Stimulated activated CD4-positive, alpha-beta T cell treated with anti-CD3 and anti-CD28 coated beads, Interleukin-15, amount 100 ng/mL, for 1 hour (primary cell): ENCODE measurements at places on chromosomes 5 and 9.

- no peak for DNase-seq
These were observed 419.6 kb downstream of the KDM4C start for GRCh38 chr9:7177383-7177782.

DNA sequence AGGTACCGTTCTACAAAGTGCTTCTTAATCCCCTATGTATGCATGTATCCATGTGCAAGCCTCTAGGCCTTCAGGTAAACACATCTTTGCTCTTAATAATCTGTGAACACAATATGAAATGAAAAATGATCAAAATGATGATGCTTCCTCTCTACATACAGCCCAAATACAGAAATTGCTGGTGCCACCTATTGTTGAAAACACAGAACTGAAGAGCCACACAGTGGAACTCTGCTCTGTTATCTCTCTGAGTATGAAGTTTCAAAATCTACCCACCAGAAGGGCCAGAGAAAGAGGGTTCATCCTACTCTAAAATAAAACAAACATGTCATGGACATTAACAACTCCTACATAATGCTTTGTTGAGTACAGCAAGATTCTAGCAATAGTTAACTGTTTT is 71.3 kb downstream of the GLIS3 start:
- DNase-seq: no peak

- DNase-seq: peak; percentile 19
These were observed 31.4 kb upstream of the BRD3 start for GRCh38 chr9:134099123-134099761.

DNA sequence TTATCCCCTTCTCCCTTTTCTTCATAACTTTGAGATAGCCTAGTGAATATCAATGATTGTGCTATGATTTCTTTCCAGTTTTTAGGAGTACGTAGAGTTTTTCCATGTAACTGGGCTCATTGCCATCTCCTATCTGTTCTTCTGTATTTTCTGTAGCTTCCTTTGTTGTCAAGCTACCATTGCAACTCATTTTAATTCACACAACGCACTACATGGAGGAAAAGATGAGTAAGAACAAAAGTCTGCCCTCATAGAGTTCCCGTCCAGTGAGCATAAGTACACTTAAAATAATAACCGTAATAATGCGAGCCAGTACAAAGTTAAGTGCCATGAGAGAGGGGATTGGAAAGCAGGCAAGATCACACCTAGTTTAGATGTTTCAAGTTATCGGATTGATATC is 177.7 kb downstream of the PAM start:
- no peak for DNase-seq

GRCh38 chr5:32307769-32308194 is 5.0 kb downstream of the MTMR12 start:
- no peak for DNase-seq

DNA sequence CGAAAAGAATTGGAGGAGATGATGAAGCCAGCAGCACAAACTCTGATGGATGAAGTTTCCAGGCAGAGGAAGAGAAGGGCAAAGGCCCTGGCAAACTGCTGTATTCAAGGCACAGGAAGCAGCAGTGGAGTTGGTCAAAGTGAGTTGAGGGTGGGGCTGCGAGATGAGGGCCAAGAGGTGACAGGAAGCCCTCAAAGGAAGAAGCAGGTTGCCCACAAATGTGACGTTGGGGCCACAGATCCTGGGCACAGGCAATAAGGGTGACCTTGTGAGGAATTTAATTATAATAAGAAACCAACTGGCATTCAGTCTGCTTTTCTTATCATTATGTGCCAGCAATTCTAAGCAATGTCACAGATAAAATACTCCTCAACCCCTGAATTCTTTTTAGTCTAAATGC is 261.8 kb downstream of the CTNND2 start:
- DNase-seq: no peak

GRCh38 chr5:151110992-151111391 is 30.2 kb upstream of the TNIP1 start:
- DNase-seq: no peak

GRCh38 chr9:21711504-21711903 is 90.9 kb upstream of the MTAP start:
- no peak for DNase-seq

GRCh38 chr9:81410201-81410600 is 279.1 kb downstream of the TLE1 start:
- no peak for DNase-seq

DNA sequence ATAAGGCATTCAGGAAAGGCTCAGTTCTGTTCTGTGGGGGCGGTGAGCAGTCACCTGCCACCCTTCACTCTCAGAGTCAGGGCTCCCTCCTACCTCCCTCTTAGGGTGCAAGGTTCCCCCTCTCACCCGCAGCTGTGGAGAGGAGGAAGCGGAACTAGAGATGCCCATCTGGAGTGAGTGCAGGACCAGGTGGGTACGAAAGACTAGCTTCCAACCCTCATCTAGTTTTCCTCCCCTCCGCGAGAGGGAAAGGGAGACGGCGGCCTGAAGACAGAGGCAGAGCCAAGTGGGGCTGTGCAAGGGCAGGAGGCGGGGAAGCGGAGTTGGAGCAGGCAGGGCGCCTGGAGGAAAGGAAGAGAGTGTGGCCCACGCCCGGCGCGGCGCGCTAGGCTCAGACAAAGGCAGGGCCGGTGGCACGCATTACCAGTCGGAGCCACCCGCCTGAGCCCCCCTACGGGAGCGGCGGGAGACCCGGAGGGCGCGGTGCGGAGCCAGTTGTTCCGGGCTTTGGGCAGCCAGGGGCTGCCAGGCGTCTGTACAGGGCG is 7.3 kb downstream of the PRR7 start:
- no peak for DNase-seq

- DNase-seq: no peak
These were observed 1853.3 kb downstream of the EFNA5 start for GRCh38 chr5:105817416-105817815.

DNA sequence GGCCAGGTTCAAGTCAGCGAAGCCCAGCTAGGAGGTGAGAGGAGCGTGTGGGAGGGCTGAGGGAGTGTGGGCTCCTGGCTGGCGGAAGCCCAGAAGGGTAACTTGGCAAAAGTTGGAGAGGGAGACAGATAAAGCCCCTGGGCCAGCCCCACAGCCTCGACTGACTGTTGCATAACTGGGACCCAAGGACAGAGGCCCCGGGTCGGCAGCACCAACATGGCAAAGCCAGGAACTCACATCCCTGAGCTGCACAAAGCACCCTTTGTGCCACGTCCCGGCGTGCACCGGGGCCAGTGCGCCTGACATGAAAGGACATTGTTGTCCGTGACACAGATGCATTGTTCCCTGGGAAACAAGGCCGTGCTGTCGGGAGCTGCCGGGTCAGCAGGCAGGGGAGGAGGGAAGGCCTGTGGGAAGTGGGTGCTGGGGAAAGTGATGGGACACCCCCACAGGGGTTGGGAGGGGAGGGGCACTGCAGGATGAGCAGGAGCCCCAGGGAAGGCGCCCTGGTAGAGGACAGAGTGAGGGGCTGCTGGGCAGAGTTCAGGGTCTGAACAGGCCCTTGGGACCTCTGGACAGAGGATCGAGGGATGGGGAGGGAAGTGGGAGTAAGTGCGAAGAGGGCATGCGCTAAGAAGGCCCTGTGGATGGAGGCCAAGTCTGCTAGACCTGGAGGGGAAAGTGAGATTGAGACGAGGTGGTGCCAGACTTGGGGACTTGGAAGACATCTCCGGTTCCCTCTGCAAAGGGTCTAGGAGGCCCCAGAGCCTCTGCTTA is 13.0 kb upstream of the DPM2 start:
- DNase-seq: no peak

DNA sequence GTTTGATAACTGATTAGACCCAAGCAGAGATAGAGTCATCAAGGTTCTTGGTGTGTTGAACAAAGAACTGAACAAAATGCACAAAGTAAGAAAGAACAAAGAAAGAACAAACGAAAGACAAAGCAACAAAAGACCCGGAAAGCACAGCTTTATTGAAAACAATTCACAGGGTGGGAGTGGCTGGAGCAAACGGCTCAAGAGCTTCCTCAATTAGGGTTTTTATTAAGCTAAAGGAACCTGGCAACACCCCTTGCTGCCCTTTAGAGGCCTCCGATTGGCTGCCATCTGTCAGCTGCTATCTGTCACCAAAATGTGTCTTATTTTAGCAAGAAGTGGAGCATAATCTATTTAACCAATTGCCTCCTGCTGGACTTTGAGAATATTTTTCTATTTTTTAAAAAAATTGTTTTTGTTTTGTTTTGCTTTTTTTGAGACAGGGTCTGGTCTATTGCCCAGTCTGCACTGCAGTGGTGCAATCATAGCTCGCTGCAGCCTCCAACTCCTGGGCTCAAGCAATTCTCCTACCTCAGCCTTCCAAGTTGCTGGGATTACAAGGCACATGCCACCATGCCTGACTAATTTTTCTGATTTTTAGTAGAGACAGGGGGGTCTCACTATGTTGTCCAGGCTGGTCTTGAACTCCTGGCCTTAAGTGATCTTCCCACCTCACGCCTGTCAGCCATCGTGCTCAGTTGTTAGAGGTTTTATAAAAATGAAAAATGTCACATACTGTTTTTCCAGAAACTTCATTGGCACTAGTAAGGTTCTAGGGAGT is 7.7 kb upstream of the ABO start:
- no peak for DNase-seq

GRCh38 chr9:114694719-114695269 is 12.8 kb upstream of the TEX48 start:
- DNase-seq: no peak

GRCh38 chr5:72845889-72846288 is 29.4 kb downstream of the TNPO1 start:
- no peak for DNase-seq

DNA sequence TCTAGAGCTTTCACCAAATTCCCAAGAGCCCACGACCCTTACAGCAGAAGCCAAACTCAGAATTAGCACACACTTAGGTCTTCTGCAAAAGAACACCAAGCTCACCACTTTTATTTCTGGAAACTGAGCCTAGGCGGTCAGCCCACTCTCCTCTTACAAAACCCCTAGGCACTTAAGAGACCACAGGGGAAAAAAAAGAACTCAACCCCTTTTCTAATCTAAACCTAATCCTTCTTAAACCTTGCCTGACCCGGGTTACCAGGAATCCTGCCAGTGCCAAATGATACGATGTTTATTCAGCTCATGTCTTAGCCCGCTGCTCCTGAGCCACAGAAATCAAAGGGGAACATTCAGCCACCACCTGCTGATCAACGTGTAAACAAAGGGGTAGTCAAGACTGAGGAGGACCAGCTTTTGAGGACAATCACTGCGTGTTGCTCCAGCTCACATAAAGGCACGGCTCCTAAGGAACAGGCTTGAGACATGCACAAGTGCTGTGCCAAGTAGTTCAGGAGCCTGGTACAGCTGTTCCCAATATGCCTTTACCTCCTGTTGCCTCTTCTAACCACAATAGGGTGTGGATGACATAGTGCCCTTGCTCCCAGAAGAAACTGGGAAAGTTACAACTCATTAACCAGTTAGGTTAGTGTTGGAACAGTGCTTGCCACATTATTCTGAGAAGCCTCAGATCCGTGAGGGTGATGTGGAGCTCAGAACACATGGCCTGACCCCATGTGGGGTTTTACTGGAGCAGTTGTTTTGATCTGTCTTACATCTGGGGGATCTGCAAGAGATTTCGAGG is 49.3 kb downstream of the ZFAND5 start:
- no peak for DNase-seq

DNA sequence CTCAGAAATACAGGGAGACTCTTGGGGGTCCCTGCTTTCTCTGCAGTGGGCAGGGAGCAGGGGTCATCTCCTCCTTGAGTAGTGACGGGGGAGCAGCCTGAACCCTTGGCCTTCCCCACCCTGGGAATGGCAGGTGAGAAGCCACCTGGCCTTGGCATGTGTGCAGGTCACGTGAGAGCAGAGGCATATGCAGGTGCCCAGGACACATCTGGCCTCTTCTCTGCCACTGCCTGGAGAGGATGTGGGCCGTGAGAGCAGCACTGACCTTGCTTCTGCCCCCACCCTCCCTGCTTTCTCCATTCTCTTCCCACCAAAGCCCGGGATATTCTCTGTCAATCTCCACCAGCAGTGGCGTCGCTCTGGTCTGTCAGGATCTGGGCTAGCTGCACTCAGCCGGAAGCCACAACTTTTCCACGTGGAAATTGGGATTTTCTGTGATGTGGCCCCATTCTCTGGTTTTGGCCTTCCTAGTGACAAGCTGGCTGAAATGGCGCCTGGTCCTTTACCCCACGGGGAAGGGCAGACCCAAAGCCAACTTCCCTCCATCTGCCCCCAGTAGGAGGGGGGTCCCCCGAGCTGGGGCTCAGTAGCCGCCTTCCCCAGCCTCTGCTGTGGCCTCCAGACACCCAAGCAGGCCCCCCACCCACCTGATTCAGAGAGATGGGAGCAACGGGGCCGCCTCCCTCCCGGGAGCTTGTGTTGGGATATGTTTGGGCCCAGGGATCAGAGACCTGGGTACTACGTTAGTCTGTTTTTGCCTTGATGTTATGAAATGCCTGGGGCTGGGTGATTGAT is 70.4 kb upstream of the FCN1 start:
- DNase-seq: no peak

GRCh38 chr9:97480749-97481148 is 20.7 kb upstream of the TMOD1 start:
- no peak for DNase-seq

- no peak for DNase-seq
These were observed 7.6 kb downstream of the PTGER4 start for GRCh38 chr5:40687321-40687720.

DNA sequence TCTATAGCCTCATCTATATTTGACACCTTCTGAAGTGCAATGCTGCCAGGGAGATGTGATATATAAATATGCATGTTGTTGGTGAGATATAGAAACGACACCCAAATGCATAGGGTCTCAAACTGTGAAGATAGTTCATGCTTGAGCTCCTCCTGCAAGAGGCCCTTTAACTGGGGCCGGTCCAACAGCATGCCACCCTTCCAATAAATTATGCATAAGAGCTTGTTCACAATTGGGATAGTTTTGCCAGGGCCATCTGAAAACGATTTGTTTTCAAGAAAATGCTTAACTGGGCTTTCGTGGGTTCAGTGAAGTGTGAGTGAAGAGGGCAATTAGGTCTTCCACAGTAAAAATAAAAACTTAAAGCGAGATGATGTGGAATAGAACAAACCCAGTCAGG is 424.2 kb upstream of the WWC1 start:
- DNase-seq: no peak

GRCh38 chr9:129383019-129383560 is 205.0 kb upstream of the IER5L start:
- no peak for DNase-seq

- no peak for DNase-seq
These were observed 1049.0 kb downstream of the PTPRD start for GRCh38 chr9:9563817-9564216.
